WERI-Rb-1 (cell line): ENCODE measurements at places on chromosomes 1 and 21.

DNA sequence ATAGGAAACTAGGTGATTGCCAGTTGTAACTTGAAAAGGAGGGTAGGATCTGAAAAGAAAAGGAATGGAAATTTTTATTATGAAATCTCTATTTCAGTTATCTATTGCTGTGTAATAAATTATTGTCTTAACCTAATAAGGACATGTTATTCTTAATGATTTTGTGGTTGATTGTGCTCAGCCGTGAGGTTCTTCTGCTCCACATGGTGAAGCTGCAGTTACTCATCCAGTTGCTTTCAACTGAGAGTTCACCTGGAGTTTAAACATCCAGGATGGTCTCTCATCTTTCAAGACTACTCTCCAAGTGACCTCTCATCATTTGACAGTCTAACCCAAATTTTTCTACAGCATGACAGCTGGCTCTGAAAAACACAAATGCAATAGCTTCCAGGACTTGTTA lies 96.0 kb downstream of the ATG4C start:
- DNase-seq, result no peak

DNA sequence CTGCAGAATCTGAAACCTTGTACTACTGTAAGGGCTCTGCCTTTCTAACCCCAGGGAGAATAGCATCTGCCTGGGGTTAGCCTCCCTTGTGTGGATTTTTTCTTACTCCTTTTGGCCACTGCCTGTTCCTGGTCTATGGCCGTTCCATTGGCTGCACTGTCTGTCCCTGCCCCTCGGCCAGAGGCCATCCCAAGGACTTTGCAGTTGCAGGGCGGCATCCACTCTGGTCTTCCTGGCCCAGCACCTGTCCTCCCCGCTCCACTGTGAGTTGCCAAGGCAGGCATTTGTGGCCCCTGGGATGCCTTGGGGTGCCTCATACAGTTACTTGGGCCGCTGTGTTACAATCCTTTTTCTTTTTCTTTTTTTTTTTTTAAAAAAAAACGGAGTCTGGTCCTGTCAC lies 45.8 kb downstream of the PDE9A start:
- no peak for DNase-seq

GRCh38 chr21:27674041-27674615 lies 707.2 kb upstream of the ADAMTS5 start:
- DNase-seq, result no peak

GRCh38 chr1:228748431-228748830 lies 13.2 kb downstream of the RHOU start:
- DNase-seq, result no peak

DNA sequence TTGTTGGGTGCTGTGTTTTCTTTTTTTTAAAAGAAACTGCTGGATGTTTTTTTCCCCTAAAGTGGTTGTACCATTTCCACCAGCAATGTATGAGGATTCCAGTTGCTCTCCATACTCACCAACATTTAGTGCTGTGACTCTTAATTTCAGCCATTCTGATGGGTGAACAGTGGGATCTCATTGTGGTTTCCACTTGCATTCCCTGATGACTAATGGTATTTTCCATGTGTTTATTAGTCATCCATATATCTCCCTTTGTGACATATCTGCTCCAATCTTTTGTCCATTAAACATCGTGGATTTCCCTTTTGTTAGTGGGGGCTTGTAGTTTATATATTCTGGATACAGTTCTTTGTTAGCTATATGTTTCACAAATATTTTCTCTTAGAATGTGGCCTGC lies 206.0 kb downstream of the CAMTA1 start:
- no peak for DNase-seq

- no peak for DNase-seq
These were observed 19.2 kb upstream of the BCL10 start for GRCh38 chr1:85295654-85296053.

- DNase-seq, result no peak
These were observed 17.8 kb downstream of the MCOLN3 start for GRCh38 chr1:85030536-85030935.

DNA sequence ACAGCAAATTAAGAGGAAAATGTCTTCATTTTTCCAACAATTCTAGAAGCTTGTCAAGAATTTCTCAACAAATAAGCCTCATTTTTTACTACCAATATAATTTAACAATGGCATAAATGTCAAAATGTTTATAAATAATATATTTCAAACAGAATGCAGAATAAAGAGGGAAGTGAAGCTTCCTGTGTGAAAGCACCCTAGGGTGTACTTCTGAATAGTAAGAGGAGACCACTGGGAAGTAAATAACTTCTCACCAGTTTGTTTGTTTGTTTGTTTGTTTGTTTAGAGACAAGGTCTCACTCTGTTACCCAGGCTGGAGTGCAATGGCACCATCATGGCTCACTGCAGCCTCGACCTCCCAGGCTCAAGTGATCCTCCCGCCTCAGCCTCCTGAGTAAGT lies 244.3 kb downstream of the SLC45A1 start:
- DNase-seq, result no peak

DNA sequence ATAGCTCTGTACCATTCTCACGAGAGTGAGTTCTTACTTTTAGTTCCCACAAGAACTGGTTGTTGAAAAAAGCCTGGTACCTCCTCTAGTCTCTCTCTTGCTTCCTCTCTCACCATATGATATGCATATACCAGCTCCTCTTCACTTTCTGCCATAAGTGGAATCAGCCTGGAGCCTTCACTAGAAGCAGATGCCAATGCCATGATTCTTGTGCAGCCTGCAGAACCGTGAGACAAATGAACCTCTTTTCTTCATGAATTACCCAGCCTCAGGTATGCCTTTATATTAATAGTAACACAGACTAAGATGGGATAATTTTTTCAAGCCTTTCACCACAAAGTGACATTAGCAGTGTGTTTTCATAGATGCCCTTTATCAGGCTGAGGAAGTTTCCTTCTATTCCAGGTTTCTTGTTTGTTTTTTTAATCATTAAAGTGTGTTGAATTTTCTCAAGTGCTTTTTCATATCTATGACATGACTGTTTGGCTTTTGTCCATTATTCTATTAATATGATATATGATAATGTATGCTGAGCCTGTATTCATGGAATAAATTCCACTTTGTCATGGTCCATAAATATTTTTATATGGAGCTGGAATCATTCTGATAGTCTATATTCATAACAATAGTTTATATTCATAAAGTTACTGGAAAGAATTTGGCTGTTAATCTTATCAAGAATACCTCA lies 40.7 kb upstream of the C1orf185 start:
- no peak for DNase-seq

DNA sequence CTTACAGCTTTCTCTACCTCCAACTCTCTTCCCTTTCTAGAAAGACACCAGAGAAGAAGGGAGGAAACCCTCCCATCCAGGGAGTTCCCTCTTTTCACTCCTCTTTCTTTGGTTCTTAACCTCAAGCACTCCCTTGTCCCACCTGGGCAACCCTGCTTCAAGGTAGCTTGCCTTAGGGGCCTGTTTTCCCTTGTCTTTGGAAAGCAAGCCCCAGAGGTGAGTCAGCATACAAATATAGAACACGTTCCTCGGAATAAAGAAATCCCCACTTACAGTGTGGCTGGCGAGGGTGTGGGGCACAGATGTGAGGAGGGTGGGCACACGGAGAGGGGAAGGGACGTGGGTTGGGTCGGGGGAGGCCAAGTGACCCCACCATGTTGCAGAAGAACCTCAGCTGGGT lies 26.1 kb upstream of the KCNE2 start:
- no peak for DNase-seq

DNA sequence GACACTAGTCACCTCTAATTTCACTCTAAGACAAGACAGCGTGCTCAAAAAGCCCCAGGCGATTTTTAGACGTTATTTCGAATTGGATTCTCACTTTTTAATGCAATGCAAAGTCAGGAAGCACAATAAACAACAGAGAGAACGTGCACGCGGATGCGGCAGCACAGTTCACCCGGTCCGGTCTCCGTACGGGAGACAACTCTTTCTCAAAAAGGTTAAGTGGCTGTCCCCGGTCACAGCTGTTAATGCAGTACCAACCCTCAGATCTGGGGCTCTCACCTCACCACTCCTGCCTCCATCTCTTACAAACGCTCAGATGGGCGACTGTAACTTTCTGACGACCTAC lies 1.2 kb downstream of the HP1BP3 start:
- DNase-seq, result no peak

DNA sequence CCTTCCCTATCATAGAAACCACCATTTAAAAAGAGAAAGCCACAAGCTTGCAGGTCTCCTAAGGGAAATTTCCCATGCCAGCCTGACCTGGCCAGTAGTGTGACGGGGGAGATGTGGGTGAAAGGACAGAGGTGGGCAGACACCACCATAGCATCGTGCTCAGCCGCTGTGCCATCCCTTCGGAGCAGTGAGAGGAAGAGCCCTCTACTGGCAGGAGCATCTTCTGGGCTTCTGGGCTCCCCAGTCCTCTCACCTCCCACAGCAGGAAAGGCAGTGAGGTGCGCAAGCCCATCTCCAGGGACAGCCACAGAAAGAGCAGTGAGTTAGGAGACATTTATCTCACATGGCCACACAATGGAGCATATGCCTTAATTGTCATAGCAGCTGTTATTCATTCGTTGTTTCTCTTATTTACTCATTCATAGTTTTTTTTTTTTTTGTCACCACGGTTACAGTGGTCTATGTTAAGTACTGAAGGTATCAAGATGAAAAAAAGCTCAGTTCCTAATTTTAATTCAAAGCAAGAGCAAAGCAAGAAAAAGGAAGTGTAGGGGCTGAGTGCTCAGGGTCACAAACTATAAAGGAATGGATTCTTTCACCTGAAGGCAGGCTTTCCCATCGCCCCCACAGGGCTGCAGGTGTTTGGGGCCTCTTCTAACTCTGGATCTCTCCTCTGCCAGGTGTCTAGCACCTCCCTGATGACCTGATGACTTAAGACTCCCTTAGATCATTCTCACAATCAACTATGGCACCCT lies 48.8 kb upstream of the CAMK1G start:
- no peak for DNase-seq

DNA sequence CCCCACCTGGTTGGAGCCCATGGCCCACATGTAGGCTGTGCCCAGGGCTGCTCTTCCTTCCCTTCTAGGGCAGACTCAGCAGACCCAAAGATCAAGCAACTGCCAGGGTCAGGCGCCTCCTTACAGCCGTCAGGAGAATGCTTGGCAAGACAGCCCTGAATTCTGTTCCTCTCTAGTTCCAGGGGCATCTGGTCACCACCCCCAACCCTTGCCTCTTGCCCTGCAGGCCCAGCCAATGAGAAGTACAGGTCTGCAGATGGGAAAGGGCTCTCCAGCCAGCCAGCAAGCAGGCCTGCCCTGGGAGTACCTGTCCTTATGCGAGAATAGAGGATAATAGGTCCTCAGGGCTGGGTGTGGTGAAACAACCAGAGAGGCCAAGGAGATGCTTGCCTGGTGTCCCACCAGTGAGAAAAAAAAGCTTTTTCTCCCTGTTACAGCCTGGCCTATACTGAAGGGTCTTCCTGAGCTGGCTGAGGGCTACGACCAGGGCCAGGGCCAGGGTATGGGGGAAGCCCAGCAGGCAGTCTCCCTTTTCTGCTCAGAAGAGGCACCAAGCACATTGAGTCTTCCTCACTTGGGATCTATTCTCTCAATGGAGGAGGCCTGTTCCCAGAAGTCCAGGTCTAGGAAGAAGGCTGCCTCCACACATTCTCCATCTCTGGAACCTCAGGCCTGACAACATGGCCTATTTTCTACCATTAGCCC lies 31.4 kb downstream of the NAV1 start:
- DNase-seq, result no peak

DNA sequence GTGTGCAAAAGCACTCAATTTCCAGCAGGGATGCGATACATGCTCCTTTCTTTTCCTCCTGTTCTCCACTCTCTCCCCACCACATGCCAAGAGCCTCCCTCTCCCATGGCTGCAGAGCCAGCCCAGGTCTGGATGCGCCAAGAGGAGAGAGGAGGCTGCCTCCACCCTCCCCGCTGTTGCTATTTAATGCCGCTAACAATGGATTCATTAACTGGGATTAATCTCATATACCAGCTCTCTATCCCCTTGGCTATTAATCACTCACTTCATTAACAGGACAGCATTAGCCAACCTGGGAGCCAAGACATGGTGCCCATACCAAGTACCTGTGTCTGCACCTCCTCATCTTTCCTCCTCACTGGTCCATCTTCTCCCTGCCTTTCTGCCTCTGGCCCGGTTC lies 49.1 kb upstream of the SCMH1 start:
- DNase-seq, result no peak

DNA sequence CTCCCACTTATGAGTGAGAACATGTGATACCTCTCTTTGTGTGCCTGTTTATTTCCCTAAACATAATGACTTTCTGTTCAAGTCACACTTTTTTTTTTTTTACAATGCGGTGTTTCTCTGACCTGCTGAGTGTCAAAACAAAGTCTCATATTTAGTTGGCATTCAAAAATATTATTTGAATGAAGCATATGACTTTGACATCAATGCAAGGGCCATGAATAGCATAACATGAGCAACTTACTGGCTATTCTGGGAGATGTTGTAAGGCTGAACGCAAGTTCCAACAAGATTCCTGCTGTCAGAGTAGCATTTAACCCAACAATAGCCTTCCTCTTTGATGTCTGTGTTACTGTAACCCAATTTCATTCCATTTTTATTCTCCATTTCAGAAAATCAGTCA lies 2.0 kb upstream of the KRTAP19-1 start:
- DNase-seq, result no peak

DNA sequence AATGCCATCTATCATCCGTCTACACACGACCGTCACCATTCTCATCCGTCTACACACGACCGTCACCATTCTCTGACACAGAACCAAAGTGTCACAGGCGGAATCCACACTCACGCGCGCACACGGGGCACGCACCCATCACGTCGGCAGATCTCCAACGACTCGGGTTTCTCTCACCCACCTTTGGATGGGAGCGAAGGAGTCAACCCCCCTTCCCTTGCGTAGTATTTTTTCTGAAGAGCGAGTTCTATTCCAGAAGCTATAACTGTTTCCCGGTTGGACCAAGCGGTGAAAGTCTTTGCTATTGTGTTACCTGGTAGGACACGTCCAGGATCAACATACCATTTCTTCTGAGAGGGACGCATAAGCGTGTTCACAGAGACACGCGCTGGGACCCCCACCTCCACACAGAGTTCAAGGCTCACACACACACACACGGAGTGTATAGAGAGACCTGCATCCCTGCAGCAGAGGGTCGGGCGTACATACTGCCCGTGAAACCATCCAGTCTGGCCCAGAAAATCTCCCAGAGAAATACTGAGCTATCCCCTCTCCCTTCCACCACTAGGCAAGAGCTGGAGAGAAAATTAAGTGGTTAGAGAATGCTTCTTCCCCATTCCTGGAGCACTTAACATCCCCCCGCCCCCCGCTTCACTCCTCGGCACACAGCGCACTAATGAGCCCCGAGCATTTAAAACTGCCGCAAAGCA lies 741 bp downstream of the DUSP10 start:
- DNase-seq, result no peak

DNA sequence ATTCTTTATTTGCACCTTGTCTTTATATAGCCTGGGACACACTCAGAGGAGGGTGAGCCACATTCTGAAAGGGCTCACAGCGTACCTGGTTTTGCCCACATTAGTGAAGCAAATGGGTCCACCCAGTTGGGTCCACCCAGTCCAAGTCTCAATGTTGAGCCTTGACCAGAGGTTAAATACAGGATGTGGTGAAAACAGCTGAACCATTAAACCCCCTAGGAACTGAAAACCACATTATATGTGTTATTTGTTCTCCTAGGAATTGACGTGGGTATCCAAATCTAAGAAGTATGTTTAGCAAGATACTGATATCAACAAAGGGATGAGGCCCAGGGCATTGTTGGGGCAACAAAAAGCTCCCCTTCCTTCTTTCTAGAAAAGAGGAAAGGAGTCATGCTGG lies 83.8 kb downstream of the SETD4 start:
- DNase-seq, result no peak
